Cardiac septum (tissue), 1 donor: ENCODE measurements at places on chromosomes 2 and 18.

DNA sequence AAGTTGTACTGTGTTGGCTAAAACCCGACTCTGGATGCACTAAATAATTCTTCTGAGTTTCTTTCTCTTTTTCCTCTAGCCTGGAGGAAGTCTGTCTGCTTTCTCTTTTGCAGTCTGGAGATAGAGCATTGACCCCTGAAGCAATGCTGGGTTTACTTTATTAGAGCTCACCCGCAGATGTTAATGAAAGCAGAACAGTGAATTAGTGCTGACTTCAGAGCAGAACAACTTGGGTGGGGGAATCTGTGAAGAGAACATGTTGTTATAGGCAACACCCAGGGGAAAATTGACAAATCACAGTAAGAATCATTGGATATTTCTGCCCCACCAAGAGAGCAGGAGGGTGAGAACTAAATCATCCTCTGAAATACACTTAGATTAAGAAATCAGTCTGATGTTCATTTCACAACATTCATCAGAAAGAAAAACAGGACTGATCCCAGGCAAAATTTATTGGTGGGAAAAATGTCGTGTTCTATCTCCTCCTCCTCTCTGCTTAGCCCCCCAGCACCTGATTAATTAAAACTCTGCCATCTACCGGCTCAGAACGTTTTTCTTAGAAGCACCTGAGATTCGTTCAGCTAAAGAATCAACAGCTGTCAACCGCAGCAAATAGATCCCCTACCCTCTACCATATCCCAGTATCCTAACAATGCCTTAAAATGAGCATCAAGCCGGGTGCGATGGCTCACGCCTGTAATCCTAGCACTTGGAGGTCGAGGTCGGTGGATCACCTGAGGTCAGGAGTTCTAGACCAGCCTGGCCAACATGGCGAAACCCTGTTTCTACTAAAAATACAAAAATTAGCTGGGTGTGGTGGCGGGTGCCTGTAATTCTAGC lies 165.1 kb downstream of the FMNL2 start:
- no peak for DNase-seq

- no peak for DNase-seq
Observed at GRCh38 chr18:74841248-74841647, 243.6 kb downstream of the ZNF407 start.

DNA sequence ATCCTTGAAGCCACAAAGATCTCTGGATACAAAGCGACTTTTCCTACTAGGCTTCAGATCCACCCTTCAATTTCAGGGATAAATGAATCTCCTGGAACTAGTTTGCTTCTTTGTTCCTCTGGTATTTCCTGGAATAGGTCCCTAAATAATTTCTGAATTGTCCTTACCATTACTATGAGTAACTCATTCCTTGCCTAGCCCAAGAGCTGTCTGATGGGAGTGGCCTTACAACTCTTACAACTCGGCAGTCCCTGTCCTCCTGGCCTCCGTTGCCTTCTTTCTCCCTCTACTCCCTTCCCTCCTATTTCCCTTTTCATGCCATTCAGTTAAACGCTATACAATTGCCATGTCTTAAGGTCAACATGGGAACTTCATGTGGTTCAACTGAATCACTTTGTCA lies 98.2 kb upstream of the FHL2 start:
- DNase-seq: no peak

DNA sequence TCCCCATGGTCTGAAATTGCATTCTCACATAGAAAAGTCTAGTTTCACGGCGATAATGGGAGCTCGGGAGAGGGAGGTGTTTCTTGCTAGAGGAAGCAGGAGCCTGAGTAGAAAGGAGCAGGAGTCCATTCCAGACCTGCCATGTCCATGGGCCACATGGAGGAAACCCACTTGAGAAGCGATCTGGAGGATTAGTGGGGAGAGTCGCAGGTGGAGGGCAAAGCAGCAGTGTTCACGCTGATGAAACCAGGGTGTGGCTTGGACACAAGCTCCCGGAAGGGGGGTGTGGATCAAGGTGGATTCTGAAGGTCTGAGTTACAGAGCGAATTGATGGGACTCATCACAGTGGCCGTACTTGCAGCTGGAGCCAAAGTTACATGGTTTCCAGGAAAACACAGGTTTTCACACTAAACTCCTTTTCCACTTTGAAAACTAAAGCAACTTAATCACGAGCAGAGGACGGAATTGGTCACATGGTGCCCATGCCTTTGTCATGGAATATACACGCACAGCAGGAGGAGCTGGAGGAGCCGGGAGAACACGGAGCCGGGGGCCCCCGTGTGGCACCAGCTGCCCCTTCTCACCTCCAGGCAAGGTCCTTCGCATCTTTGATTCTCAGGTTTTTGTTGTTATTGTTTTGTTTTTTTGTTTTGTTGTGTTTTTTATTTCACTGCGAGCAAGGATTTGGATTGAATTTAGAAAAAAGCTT lies 255.1 kb upstream of the MYT1L start:
- DNase-seq: no peak

GRCh38 chr18:23485386-23485785 lies 17.9 kb upstream of the RMC1 start:
- no peak for DNase-seq

DNA sequence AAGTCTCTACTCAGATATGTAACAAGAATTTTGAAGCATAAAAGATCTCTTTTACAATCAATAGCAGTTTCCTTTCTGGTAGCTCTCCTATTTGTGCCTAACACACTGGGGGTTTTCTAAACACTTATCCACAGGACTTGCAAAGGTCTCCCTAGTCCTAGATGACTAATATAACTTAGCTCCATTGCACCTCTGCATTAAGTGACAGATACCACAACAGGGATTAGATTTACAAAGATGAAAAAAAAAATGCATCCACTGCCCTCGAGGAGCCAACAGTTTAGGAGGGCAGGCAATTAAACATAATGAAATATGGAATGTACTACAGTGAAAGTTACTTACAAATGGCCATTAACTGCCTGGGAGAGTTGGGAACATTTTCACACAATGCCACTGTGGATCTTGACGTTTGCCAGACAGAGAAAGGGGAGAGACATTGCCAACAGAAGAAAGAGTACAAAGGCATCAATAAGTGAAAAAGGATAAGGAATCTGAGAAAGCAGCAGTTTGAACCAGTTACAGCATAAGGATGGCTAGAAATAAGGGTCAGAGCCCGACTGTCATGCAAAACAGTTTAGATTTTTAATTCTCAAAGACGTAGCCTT lies 14.3 kb downstream of the PPP3R1 start:
- no peak for DNase-seq
